ENCODE measurements at places on chromosomes 12 and 14. TPM values are rescaled to one million over a fixed set of nuclear protein-coding genes. Genes with fewer than 3 reads are reported as not detected.

Gene FOXA1
- total RNA-seq, result not detected

Gene SERPINA4
- total RNA-seq, result not detected

- DNase-seq, result no peak
These were observed 161.7 kb upstream of the EEA1 start for GRCh38 chr12:93090731-93091172.

- no peak for DNase-seq
These were observed 13.8 kb downstream of the KRT8 start for GRCh38 chr12:52891044-52891443.

DNA sequence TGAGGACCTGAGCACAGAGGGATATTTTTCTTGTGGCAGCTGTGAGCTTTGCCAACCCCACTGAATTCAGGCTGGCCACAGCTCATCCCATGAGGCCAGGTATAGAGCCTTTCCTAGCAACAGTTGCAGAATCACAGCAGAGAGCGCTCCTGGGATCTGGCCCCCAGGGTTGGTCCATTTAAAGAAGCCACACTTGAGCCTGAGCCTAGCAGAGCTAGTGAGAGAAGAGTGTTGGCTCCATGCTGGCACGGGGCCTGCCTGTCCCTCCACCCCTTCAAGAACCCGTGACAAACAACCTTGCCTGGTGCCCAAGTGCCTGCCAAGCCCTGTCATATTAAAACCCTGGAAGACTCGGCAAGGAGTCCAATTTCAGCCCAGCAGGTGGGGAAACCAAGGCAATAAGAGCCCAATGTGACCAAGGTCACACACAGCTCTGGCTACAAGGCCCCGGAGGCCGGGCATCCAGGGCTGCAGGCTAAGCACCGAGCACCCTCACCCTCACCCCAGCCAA, 91.6 kb downstream of the LRRC74A start:
- peak; percentile 52 for DNase-seq
